ENCODE measurements at places on chromosomes 1 and 21. TPM values are rescaled to one million over a fixed set of nuclear protein-coding genes. Genes with fewer than 3 reads are reported as not detected.

DNA sequence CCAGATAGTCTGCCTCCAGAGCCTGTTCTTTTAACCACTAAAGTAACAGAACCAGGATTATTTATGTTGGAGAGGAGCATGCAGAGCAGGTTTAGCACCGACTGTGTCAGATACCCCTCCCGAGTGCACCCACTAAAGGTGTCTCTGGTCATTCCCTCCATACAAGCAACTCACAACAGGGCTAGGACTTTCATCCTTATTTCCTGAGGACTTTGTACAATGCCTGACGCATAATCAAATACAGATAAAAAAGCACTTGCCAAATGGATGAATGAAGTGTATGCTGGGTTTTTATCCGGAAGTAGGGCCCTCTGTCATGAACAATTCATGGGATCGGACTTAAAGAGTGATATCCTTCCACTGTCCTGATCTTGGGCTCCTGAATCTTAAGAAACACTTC is 26.0 kb downstream of the RPL5 start:
- DNase-seq = no peak

DNA sequence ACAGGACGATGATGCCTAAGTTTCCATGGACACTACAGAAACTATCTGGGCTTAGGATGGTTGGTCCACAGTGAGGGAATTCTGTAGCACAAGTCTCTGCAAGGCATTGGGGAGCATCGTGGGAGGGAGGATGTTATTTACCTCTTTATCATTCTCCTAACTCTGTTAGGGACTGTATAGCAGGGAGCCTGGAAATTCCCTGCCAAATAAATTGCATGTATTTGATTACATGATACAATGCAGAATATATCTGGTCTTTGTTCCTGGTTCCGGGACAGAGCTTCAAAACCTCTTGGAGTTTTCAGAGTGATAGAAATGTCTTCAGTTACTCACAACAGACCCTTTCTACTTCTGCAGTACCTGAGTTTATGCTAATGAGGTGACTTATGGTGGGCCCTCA is 385.9 kb downstream of the PCP4 start:
- no peak for DNase-seq

DNA sequence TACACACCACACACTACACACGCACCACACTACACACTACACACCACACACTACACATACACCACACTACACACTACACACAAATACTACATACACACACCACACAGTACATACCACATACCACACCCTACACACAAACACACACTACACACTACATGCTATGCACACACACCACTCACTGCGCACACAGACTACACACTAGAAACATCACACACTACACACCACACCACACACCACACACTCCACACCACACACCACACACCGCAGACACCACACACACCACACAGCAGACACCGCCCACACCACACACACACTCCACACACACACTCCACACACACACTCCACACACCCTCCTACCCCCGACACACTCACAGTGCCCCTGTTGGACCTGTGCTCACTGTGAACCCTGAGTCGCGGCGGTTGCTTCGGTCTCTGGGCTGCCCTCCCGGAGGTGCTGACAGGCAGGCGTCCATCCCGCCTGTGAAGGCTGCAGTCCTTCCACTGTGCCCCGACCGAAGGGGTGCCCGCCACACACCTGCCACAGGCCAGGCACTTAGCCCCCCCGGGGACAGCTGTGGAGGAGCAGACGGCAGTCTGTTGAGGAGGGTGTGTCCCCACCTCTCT is 21.4 kb downstream of the TFF3 start:
- no peak for DNase-seq

DNA sequence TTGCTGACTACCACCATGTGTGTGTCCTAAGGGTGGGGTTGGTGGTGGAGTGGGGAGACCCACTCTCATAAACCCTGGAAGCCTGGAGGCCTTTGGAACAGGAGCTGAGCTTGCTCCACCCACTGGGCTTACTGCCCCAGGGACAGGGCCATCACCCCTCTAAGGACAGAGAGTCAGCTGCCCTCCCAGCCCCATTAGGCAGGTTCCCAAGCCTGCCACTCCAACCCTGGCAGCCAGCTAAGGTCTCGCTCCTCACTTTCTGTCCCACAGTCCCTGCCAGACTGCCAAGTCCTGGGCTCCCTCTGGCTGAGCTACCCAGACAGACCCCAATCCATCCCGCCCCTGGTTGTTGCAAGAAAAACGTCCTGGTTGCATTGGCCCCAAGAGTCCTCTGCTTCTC is 3.8 kb downstream of the NT5C1A start:
- DNase-seq = no peak

DNA sequence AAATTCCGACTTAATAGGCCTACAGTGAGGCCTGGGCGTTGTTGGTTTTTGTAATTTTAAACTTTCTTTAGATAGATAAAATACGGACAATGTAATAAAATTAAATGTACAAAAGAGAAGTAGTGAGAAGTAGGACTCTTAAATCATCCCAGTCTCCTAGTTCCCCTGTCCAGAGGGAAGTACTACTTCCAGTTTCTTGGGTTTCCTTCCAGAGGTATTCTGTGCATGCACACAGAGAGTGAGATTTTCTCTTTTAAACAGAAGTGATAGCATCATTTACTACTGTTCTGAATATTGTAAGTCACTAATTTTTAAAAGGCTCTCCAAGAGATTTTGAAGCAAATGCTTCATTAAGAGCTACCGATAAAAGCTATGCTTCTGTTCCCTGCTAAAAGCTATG is 7.2 kb upstream of the FNBP1L start:
- DNase-seq = no peak

DNA sequence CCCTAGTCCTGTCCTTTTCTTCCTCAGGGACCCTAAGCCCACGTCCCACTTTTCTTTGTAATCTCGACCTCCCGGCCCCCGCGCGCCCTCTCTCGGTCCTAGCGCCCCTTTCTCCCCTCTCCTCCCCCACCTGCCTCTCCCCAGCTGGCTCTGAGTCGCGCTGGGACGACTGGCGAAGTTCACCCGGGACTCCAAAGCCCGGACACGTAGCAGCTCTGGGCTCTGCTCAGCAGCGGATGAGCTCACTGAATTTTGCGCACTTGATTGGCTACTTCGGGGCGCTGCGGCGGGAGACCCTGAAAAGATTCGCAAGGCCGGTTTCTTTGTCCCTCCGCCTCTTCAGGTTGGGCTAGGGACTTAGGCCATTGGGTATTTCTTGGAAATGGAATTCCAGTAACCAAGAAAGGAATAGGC is 16.3 kb upstream of the ACKR1 start:
- DNase-seq = no peak

- no peak for DNase-seq
Observed at GRCh38 chr1:44437107-44437716, 32.2 kb downstream of the RNF220 start.

The CHI3L1 gene
- not detected for polyA plus RNA-seq

DNA sequence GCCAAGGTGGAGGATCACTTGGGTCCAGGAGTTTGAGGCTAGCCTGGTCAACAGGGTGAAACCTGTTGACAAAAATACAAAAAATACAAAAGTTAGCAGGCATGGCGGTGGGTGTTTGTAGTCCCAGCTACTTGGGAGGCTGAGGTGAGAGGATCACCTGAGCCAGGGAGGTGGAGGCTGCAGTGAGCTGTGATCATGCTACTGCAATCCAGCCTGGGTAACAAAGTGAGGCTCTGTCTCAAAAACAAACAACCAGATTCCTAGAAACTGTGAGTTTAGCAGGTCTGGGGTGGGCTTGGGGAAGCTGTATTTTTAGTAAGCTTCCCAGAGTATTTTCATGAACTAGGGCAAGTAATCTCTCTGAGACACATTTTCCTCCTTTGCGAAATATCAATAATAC is 5.2 kb upstream of the MYOM3 start:
- DNase-seq = no peak

DNA sequence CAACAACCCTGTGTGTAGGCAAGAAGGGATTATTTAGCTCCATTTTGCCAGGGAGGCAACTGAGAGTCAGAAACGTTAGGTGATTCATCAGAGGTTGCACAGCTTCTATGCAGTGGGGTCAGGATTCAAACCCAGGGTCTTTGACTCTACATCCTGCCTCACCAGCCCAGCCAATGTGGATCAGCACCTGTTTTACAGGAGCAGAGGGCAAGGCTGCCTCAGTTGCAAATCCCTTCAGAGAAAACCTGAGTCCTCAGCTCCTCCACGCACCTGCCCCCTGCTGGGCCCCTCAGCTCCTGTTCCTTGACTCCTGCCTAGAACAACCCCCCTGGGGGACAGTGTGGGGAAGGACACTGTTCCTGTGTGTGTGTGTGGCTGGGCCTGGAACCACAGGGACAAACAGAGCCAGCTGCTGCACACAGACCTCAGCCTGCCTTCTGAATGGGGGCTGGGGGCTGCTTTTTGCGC is 61.6 kb downstream of the LRRN2 start:
- peak; percentile 1 for DNase-seq

DNA sequence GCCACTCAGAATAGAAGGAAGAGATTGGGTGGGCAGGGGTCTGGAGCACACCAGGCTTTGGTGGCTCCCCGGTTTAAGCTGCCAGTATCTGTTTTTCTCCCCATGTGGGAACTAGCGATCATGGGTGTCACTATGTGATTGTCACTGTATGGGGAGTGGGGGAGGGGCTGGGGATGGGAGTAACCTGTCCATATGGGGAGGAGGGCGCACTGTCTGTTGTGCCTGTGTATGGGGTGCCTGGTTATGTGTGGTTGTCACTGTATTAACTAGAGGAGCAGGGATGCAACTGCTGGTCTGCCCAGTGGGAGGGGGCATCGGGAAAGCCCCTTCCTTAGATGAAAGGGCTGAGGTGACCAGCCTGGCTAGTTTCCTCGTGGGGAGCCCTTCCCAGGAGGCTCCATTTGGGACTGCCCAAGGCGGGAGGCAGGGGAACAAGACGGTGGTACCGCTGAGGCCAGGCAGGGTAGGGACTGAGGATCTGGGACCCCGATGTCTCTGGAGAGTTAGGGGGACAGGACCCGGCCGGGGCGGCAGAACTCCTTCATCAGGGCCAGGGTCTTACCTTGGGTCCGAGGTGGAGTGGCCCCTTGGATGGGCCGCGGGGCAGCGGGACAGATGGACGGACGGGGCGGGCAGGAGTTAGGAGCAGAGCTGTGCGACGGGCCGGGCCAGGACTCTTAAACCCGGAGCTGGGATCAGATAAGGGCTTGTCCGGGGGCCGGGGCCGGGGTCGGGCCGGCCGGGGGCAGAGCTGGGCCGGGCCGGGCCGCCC is at the start of gene KCNJ10:
TSS of gene KCNJ10 (minus strand) at position 701 of the 772 bp plus-strand sequence. CDS start 27,628 bp downstream, outside the sequence.
- DNase-seq = no peak

The FCRL6 gene
- polyA plus RNA-seq = 0.20 TPM

The TRPM2 gene
- polyA plus RNA-seq = 0.37 TPM

DNA sequence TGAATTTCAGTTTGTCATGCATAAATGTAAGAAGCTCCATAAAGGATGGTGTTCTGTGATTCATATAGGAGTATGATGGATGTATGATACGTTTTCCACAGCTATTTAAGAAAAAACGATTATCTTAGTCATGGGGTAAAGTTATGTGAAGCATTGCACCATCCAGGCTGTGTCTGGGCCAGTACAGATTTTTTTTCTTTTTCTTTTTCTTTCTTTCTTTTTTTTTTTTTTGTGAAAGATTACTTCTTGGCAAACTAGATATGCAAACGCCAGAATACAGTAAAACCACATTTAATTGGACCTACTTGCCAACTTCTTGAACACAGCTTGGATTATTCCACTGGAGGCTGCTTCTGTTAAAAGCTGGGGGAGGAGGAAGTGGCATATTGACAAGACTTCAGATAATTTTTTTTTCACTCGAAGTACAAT is 14.9 kb downstream of the ZBTB18 start:
- no peak for DNase-seq

DNA sequence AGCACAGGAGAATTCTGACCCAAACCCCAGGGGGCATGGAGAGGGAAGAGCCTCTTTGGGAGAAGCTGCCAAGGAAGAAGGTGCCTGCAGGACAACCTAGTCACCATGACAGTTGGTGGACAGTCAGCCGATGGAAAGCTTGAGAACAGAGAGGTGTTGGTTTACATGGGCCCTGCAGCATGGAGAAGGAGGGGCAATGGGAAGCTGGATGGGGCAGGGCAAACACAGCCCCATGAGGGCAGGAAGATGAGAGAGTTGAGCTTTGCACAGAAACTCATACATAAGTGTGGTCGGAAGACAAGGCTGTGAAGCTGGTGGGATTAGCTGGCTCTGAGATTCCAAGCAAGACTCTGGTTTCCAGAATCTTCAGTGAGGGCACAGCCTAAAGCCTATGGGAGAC is 6.6 kb upstream of the SLC5A9 start:
- DNase-seq = no peak

GRCh38 chr1:160400223-160400645 is at the start of gene VANGL2:
VANGL2 (plus strand) TSS chr1:160400564; CDS start chr1:160415838, 15,274 bp downstream.
- DNase-seq = no peak

DNA sequence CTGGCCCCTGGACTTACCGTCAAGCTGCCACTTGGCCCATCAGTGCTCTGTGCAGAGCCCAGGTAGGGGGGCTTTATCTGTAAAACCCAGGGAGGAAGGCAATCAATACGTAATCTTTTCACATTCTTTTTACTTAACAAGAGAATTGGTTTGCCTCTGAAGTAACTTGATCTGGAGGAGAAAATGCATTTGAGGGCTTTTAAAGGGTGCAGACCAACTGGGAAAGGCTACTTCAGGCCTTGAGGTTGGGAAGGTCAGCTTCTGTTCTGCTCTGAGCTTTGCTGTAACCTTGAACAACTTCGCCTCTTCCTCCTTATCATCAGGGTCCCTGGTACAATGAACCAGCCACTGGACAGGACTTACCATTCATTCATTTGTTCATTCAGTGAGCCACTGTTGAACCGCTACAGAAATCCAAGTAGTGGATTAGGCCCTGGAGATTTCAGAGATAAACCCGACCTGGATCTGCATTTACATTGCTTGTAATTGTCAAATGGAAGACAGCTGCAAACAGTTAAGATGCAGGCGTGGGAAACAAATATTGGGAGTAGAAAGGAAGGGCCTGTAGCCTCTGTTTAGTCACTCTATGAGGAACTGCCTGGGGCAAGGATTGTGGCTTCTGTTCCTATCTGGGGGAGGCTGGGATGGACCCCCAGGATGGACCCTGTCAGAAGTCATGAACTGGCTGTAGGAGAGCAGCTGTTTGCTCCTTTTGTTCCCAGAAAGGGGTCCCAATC is 90.9 kb downstream of the MAN1C1 start:
- DNase-seq = no peak

DNA sequence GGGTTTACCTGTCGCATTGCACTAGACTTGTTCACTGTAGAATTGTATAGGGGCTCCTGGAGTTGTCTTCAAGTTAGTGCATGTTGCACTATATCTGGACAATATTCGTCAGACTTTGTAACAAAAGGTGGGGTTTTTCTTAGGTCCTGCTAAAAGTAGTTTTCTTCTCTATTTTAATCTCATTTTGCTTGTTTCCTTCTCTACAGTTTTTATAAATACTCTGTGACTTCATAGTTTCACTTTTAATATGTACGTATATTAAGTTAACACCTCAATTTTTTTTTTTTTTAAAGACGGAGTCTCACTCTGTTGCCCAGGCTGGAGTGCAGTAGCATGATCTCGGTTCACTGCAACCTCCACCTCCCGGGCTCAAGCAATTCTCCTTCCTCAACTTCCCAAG is 26.5 kb upstream of the MRPS6 start:
- DNase-seq = no peak

- DNase-seq = no peak
Observed at GRCh38 chr1:237638555-237638954, 252.2 kb downstream of the ZP4 start.

All from CD4-positive, alpha-beta memory T cell (primary cell).